ENCODE measurements at places on chromosomes 1 and 21.

GRCh38 chr21:21028275-21028820, 30.1 kb downstream of the NCAM2 start:
- no peak for DNase-seq

DNA sequence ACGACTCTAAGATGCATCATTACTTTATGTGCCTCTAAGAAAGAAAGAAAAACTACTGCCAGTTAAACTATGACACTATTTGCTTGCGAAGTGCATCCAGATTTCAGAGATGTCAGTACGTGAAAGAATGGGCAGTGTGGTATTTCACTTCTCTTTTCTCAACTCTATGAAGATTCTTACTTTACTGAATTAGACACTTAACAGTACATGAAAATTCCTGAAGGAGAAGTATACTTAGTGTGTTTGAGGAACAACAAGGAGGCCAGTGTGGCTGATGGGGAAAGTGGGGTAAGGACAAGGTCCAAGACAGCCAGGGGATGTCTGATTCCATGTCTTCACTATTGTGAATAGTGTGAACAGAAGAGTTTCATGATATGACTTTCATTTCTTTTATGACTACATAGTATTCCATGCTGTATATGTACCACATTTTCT, 53.9 kb upstream of the HSD17B7 start:
- DNase-seq: no peak

- DNase-seq: no peak
Observed at GRCh38 chr21:10464975-10465374, 56.4 kb upstream of the TPTE start.

DNA sequence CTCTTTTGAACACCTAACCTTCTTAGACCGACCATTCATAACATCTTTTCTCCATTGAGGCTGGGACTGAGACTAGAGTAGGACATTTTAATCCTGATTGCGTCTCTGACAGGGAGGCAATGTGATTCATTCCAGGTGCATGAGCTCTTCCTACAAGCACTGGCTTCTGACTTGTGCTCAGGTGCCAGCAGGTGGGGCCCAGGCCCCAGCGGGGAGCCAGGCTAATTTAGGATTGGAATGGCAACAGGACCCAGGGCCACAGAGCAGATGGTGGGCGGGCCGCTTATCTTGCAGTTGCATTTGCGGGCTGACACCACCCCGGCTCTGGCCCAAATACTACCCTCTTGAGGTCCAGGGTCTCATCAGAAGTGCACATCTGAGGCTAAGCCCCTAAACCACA, 4.1 kb downstream of the GPA33 start:
- no peak for DNase-seq

- DNase-seq: no peak
Observed at GRCh38 chr1:196152086-196152485, 456.2 kb downstream of the KCNT2 start.

DNA sequence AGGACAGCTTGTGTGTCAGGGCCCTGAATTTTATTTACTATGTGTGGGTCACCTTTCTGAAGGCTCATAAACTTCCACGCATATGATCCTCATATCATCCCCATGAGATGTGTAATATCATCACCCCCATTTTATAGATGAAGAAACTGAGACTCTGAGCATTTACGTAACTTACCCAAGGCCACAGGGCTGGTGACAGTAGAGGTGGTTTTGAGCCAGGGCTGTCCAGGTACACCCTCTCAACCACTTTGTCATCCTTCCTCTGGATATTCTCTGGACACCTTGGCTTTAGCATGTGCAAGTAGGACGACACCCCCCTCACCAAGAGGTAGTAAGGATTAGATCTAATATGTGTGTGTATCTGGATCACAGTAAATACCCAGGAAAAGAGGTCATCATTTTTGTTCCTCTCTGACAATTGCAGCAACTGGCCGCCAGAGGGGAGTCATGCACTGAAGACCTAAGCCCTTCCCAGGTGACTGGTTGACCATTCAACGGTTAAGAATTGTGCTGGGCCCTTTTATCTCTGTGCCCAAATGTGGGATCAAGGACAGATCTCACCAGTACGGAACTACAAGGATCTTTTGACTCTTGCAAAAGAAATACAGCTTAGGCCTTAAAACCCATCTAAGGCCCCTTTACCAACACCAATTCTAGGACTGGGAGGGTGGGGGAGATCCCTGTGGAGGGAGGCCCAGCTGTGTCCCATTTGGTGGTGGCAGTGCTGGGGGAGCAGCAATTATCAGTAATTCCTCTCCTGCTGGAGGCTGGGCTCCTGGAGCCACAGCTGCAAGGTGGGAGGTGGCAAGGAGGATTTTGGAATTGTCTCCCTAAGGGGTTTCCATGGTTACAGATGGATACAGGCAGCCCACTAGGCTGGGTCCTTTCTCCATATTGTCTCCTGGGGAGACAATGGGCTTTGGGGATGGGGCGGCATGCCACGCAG, 13.7 kb upstream of the E2F2 start:
- DNase-seq: peak; percentile 96

- peak; percentile 61 for DNase-seq
Observed at GRCh38 chr1:44239331-44239960, 26.2 kb downstream of the DMAP1 start.

GRCh38 chr1:41537251-41537650, 52.8 kb upstream of the EDN2 start:
- no peak for DNase-seq

DNA sequence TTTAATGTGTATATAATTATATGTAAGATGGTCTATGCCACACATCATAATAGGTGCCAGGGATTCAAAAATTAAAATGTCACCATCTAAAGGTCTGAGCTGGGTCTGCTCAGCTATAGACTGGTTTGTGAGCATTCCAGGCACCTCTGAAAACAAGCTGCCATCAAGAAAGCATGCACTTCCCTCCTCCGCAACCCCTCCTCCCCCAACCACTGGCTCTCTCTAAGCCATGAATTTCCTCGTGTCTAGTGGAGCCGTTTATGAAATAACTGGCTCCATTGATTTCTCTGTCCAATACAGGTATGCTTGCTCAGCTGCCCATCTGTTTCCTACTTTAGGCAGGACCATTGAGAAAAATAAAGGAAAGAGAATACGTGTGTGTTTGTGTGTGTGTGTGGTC, 522.6 kb upstream of the PLXNA2 start:
- peak; percentile 30 for DNase-seq

- DNase-seq: no peak
Observed at GRCh38 chr1:44625348-44625747, 48.9 kb downstream of the TMEM53 start.

DNA sequence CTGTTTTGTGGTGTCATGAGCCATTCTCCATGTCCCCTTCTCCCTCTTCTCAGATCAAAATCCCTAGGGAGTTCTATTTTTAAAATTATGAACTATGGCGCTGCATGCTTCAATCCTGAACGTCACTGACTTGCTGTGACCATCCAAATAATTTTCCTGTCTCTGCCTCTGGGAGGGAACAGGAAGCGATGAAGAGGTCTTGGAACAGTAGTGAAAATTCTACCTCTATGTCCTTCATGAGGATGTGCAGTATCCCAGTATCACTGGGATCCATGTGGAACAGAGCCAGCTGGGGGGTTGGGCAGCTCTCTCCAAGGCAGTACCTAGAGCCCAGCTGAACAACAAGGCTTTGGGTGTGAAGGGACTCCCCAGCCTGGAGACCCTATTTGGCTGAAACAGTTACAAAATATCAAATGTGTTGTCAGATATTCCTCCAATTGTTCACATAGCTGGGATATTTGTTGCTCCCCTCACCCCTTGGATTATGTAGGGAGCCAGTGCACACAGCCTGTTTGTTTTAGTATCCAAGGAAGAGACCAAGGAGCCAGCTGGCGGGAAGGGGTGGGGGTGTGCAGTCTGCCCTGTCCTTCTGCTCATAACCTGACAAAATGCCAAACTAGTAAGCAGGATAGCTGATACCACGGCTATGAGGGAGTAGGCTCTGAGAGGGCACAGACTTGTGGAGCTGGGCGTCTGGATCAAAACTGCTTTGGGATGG, 7.6 kb downstream of the DCLRE1B start:
- no peak for DNase-seq

DNA sequence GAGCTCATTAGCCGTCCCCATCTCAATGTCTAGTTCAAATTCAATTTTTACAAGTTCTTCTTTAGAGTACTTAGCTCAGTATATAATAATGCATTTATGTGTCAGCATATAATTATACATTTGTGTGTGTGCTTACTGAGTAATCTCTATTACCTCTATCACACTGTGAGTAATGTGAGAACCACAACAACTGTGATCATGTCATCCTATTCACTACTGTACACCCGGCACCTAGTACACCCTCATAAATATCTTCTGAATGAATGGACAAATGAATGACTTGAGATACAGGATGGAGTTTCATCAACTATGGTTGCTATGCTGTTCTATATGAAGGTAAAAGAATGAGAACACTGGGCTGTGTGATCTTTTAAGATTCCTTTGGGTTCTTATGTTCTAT, 124.0 kb downstream of the GPATCH2 start:
- no peak for DNase-seq

GRCh38 chr1:205532026-205532898, 27.8 kb downstream of the CDK18 start:
- DNase-seq: no peak

DNA sequence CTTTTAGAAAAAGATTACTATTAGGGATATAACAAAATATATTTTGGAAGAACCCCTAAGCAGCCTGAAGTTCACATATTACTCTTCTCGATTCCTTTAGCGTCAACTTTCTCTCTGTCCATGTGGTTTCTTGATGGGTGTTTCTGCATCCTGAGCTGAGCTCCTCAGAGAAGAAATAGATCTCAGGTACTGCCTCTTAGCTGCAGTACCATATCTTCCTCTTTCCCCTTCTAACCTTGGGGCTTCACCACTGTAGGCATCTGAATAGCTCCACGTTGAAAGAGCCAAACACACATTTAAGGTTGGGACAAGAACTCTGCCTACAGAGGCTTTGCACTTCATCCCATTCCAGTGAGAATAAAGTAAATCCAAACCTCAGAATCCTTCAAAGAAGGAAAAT, 59.2 kb downstream of the SAMSN1 start:
- no peak for DNase-seq

GRCh38 chr1:175095978-175096607, 28.5 kb downstream of the TNN start:
- no peak for DNase-seq

DNA sequence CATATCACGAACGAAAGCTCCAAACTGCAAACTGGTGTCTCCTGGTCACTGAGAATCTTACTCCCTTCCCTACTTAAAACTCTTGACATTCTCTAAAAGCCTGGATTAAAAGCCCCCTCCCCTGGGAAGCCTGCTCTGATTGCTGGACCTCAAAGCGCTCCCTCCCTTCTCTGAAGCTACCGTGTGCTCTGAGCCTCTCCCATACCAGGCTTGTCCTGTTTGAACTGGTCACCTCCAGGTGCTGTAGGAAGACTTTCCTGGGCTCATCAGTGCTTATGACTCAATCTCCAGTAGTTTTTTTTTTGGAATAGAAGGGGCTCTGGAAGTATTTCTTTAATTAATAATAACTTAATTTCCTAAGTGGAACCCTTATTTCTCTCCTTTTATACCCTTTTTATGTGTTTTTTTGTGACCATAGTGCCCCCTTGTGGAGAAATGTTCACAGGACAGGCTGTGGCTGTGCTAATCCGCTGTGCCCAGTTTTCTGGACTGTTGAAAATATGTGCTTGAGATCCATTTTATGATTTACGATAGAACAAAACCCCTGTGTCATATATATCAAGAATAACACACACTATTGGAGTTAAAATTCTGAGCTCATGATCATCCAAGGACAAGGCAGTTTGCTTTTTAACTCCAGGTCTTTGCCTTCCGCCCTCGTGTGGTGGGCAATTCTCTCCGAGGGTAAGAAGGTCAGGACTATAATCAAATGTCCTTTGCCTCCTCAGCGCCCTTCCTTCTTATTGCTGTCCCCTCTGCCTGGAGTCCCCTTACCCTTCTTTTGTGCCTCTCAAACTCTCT, 16.9 kb downstream of the MTARC1 start:
- DNase-seq: peak; percentile 61

GRCh38 chr1:6867729-6868659, 82.7 kb downstream of the CAMTA1 start:
- DNase-seq: no peak

- DNase-seq: no peak
Observed at GRCh38 chr1:116465845-116466685, 93.0 kb downstream of the ATP1A1 start.

- no peak for DNase-seq
Observed at GRCh38 chr1:174791863-174792262, 207.9 kb upstream of the CACYBP start.

GRCh38 chr21:41960386-41960785, 6.6 kb upstream of the C2CD2 start:
- no peak for DNase-seq

DNA sequence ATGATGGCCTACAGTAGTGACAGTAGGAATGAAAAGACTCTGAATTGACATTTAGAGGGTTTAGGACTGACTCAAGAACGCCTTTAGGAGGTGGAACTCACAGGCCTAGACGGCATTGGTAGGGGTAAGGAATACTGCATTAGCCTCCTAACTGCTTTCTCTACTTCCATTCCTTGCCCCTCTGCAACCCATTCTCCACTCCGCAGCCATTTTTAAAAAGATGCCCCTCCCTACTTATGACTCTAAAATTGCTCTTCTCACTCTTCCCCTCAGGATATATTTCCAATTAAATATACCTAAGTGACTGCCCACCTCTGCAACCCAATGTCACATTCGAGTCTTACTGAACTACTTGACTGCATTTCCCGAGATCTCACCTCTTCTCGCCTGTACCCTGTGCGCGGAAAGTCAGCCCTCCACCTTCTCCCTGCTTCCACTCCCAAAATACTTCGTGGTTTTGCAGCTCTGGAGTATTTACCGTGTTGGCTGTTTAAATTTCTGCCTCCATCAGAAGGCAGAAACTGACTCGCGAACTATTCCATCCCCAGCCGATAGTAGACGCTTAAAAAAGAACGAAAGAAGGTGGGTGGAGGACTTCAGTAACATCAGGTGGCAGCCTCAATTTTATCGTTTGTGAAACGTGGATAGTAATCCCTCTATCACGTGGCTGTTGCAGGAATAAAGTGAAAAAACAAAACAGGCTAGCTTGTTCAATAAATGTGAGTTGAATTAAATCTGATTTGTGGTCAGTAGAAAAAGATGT, 1.1 kb upstream of the YBX1 start:
- peak; percentile 51 for DNase-seq

DNA sequence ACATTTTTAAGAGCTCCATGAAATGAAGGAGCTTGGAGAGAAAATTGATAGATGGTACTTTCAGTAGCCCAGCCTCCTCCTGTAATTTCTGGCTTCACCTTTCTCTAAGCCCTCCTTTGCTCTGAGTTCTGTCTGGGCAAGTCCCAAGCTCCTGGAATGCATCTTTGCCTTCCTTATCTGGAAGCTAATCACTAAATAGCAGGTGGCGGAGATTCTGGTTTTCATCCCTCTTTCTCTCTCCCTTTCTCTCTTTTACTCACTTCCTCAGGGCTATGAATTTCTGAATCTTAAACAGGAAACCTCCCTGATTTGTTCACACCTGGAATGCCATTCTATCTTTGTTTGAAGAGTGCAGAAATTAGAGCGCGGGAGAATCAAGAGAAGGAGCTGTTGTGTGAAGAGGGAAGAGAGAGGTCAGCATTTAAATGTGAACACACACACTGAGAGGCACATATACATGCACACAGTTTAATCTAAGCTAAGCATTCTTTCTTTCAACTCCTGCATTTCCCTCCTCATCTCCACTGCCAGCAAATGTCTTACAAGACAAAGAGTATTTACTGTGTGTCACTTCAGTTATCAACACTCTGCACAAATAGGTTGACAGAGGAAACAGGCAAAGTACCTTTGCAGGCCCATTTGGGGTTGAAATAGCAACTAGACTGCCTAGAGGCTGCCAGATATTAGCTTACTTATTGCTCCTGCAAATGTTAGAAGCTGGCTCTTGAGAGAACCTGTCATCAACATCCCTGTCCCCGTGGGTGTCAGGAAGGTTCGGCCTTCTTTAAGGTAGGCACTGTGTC, 199.4 kb upstream of the CAMK1G start:
- peak; percentile 55 for DNase-seq

GRCh38 chr1:178937695-178938094, 66.8 kb upstream of the ANGPTL1 start:
- no peak for DNase-seq
